CD8-positive, alpha-beta T cell (primary cell): ENCODE measurements at places on chromosomes 2 and 18.

GRCh38 chr2:774436-774835 is 97.2 kb upstream of the TMEM18 start:
- DNase-seq = no peak

- DNase-seq = no peak
Measured at GRCh38 chr2:152227969-152228592, 52.5 kb upstream of the STAM2 start.

GRCh38 chr2:68745006-68745405 is 10.4 kb downstream of the ARHGAP25 start:
- DNase-seq = peak; percentile 43

DNA sequence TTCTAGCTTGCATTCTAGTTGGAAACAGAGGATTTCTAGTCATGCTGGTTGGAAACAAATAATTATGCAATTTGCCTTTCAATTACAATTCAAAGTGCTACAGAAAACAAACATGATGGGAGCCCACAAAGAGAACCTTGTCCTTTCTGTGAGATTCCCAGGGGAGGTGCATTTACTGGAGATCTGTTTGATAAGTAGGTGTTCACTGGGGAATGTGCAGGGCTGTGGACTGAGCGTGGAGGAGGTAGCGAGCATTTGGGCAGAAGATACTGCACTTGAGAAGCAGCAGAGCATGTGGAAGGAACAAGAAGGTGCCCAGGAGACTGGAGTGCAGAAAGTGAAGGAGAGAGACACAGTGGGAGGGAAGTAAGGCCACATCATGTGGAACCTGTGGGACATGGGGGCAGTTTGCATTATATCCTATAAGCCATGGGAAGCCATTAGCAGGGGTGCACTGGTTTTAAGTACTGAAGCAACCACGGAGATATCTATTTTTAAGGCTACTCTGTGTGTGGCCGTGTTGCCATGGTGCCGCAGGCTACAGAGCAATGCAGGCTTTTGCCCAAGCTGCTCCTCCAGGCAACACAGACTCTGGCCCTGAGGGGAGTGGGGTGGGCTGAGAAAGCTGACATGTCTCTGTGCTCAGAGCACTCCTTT is 154.0 kb downstream of the ANTXR1 start:
- no peak for DNase-seq

DNA sequence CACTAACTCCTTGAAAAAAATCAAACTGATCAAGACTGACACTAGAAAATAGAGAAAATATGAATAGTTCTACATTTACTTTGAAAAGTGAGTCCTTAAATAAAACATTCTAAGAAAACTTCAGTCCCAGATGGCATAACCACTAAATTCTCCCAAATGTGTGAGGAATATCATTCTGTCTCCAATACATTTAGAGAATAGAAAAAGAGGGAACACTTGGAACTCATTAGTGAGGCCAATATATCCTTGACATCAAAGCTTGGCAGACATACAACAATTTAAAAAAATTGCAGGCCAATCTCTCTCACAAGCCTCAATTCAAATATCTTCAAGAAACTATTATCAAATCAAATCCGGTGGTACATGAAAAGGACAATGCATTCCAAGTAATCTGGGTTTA is 79.3 kb upstream of the TMEM247 start:
- no peak for DNase-seq

GRCh38 chr2:11658208-11659114 is 11.5 kb downstream of the NTSR2 start:
- no peak for DNase-seq
